ENCODE measurements at places on chromosomes 4 and X. TPM values are rescaled to one million over a fixed set of nuclear protein-coding genes. Genes with fewer than 3 reads are reported as not detected.

Gene CORIN
- total RNA-seq = 1.1 TPM

Gene SLC10A4
- total RNA-seq = 10.1 TPM

Gene SORBS2
- 9.2 TPM for total RNA-seq

Gene MAP3K15
- total RNA-seq = 1.6 TPM

Gene NDP
- total RNA-seq = 0.66 TPM

Gene CYTL1
- total RNA-seq = 13.9 TPM

- no peak overlapping the region for H3K4me3 ChIP-seq
- no peak for DNase-seq
- no peaks in the 10 kb centered on the region for H3K27me3 ChIP-seq
- peaks cover 11% of the 10 kb centered on the region for H3K36me3 ChIP-seq
These were observed 157.4 kb upstream of the PDE5A start for GRCh38 chr4:119785963-119786362.

DNA sequence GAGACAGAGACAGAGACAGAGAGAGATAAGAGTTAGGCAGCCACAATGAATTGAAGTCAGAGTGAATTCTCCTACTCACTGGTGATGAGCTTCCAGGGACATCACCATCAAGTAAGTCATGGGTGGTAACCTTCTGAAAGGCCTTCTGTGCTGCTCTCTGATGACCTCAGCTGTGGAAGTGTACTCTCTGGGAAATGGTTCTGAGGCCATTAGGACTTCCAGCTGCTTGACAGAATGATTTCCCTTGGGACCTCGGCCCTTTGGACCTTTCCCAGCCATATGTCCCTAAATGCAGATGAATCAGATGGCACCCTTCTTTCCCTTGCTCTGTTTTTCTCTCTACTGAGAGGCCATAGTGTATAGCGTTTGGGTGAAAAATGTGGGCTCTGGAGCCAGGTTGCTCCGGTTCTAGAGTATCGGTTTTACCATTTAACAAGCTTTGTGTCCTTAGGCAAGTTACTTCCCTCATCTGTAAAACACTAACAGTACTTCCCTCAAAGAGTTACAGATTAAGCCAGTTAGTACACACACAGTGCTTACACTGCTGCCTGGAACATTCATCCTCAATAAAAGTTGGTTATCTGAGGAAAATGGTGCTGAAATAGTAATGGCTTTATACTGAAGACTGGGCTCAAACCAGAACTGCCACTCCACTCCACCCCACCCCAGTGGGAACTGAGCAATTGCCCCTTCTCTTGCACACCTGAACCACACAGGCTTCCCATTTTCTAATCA, 7.6 kb downstream of the SEPTIN11 start:
- H3K27ac ChIP-seq = no peak overlapping the region
- no peaks in the 10 kb centered on the region for H3K27me3 ChIP-seq
- H3K4me3 ChIP-seq = no peak overlapping the region

DNA sequence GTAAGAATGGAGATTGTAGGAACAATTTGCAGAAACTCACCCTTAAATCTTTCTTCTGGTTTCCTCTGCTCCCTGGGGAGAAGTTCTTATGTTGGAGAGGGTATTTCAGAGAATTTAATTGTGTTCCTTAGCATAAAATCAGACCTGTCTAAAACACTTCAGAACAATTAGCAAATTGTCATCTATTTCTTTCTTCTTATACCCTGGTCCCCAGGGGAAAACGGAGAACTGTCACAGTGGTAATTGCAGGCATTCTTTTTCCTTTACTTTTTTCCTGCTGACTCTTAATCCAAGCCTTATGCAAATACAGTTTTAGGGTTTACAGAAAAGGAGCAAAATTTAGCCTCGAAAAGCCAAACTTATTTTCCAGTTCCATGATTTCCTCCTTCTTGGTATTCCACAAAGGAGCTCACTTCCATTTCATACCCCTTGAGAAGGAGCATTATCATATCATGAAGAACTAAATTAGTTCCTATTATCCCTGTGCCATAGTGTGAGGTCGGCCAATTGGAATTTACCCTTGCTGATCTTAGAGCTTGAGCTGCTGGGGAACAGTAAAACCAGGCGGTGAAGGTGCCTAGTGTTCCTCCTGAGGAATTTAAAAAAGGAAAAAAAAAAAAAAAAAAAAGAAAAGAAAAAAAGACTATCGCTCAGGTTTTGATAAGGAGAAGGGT, 173.8 kb downstream of the IL15 start:
- H3K4me1 ChIP-seq = peaks cover 17% of the 10 kb centered on the region
- no peak overlapping the region for H3K4me3 ChIP-seq
- H3K27me3 ChIP-seq = no peaks in the 10 kb centered on the region
- no peaks in the 10 kb centered on the region for H3K36me3 ChIP-seq

DNA sequence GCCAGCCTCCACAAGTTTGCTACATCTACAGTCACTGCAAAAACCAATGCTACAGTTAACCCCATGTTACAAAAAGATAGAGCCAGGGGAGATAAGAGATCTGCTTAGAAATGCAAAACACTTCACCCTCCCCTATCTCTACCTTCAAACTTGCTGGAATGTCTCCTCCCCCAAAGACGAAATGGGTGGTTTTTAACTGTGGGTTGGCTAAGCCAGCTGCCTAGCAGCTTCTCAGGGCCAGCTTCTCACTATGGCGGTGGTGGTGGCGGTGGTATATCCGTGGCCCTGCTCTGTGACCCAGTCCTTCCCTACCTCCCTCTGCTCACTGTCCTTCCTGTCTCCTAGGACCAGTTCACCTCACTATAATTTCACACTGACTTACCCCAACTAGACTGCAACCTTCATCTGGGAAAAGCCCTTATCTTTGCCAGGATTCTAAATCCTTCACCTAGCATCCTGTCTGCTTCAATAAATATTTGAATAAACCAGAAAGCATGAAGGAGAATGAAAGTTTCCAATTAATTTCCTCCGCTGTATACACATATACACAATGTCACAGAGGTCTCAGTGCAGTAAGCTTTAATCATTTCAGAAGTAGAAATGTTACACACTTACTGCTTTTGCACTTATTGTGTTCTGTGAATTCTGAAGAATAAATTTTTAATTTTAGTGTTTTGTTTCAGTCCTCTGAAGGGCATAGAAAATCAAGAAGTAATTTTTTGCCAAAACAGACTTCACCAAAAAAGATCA, 46.3 kb downstream of the SH3KBP1 start:
- no peak overlapping the region for H3K4me3 ChIP-seq
- H3K36me3 ChIP-seq = peaks cover 3% of the 10 kb centered on the region

DNA sequence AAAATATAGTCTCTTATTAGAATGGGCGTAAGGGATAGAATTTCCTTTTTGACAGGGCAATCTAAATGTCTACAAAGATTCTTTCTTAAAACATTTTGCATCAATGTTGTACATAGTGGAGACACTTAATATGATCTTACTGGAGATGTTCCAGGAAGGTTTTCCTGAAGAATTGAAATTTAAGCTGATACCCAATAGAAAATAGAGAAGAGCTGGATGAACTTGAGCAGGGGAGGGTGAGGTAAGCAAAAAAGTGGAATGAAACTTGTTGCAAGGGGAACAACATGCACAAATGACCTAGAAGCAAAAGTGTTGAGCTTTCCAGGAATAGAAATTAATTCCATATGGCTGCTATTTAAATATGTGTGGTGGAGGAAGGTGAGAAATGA, 19.7 kb downstream of the SLAIN2 start:
- no peak for DNase-seq
- peak overlapping the region; percentile 80 for H3K27ac ChIP-seq
- H3K4me3 ChIP-seq = no peak overlapping the region

- no peak overlapping the region for H3K4me3 ChIP-seq
- no peaks in the 10 kb centered on the region for H3K4me1 ChIP-seq
- H3K36me3 ChIP-seq = no peaks in the 10 kb centered on the region
- no peak for DNase-seq
These were observed 408.6 kb downstream of the ADAM29 start for GRCh38 chr4:175326796-175327195.

DNA sequence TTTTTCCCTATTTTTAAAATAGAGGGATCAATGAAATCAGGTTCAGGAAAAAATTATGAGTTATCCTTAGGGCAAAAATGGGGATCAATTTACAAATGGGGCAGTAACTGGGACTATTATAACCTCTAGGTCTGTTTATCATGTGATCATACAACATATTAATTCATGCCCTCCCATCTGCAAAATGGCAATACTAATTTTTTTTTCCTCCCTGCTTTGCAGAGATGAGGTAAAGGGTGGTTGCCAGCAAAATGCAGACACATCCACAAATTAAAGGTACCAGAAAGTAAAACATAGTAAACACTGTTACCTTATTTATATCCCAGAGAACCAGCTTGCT, 467 bp downstream of the HSD17B11 start:
- H3K27me3 ChIP-seq = no peaks in the 10 kb centered on the region
- peak overlapping the region; percentile 90 for H3K4me3 ChIP-seq
- peaks cover 20% of the 10 kb centered on the region for H3K4me1 ChIP-seq
- peak overlapping the region; percentile 93 for H3K27ac ChIP-seq
- H3K36me3 ChIP-seq = peaks cover 9% of the 10 kb centered on the region
- no peak for DNase-seq

DNA sequence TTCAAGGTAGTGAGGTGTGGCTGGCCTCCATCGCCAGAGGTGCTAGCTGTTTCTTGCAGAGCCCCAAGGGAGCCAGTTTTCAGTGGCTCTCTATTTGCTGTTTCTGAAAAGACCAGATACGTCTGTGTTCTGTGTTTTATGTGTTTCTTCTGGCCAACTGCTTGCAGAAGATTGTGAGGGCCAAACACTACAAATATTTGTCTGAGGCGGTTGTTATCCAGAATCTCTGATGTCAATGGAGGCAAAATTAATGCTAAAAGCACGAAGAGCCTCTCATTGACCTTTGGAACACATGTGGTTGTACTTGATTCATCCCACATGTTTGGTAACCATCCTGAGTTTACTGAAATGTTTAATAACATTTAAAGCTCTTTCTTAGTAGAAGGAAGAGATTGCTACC, 113.9 kb downstream of the CT47B1 start:
- no peak for DNase-seq
- no peak overlapping the region for H3K4me3 ChIP-seq
- no peaks in the 10 kb centered on the region for H3K27me3 ChIP-seq
- H3K4me1 ChIP-seq = no peaks in the 10 kb centered on the region

GRCh38 chr4:7645956-7646355, 211.2 kb upstream of the PSAPL1 start:
- H3K4me1 ChIP-seq = peaks cover 5% of the 10 kb centered on the region
- H3K36me3 ChIP-seq = no peaks in the 10 kb centered on the region

DNA sequence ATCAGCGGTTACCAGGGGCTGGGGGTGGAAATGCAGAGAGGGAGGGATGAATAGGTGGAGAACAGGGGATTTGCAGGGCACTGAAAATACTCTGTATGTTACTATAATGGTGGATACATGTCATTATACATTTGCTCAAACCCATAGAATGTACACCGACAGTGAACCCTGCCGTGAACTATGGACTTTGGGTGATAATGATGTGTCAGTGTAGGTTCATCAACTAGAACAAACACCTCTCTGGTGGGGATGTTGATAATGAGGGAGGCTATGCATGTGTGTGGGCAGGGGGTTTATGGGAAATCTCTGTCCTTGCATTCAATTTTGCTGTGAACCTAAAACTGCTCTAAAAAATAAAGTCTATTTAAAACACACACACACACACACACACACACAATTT, 11.5 kb downstream of the HPSE start:
- H3K27ac ChIP-seq = no peak overlapping the region
- no peaks in the 10 kb centered on the region for H3K36me3 ChIP-seq
- H3K4me3 ChIP-seq = no peak overlapping the region
- H3K4me1 ChIP-seq = no peaks in the 10 kb centered on the region
- no peak for DNase-seq
